ENCODE measurements at places on chromosomes 16 and 17.

DNA sequence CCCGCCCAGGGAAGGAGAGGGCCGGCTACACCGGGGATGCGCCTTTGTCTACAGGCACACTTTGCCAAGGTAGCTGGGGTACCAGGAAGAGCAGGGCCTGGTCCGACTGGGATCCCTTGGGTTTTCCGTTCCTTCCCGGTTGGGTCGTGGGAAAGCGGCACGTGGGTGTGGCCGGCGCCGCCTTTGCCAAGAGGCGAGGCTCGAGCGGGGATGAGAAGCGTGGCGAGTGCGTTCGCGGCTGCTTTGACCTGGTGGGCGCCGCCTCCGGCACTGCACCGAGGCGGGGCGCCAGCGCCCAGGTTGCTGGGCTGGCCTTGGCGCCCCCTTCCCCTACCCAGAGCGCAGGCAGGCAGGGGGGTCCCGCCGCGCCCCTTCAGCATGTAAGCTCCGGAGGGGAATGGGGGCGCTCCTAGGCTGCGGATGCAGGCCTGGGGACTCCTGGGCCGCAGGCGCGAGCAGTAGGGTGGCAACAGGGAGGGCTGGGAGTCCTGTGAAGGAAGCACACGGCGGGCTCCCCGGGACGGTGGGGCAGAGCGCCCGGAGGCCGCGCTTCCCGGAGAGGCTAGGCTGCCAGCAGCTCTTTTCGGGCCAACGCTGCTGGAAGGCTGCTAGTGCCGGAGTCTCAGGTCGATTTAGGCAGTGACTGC lies 2.0 kb downstream of the HAS3 start:
- DNase-seq, result no peak

- no peak for DNase-seq
Observed at GRCh38 chr17:37494401-37494831, 4.7 kb downstream of the DUSP14 start.

- no peak for DNase-seq
Observed at GRCh38 chr17:4604111-4604644, 19.8 kb downstream of the SMTNL2 start.

DNA sequence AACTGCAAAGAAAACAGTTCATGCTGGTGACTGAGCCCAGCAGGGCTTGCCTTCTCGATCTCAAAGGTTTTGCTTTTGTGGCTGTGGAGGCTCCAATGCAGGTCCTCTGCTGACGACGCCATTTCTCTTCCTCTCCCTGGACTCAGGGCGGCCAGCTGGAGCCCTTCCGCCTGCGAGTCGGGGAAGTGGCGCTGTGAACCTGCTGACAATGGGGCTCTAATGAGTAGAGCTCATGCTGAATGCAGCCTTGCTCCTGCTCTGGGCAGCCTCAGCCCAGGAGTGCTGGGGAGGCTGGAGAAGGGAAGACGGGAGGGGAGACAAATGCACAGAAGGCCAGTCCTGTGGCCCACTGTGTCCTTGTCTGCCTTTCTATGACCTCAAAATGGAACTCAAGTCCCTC lies 43.8 kb downstream of the VAC14 start:
- DNase-seq, result no peak

- no peak for DNase-seq
Observed at GRCh38 chr17:79743614-79744013, 12.9 kb downstream of the ENPP7 start.

- DNase-seq, result no peak
Observed at GRCh38 chr16:23371368-23371767, 69.3 kb downstream of the SCNN1B start.

- no peak for DNase-seq
Observed at GRCh38 chr16:82857693-82858365, 231.1 kb downstream of the CDH13 start.

DNA sequence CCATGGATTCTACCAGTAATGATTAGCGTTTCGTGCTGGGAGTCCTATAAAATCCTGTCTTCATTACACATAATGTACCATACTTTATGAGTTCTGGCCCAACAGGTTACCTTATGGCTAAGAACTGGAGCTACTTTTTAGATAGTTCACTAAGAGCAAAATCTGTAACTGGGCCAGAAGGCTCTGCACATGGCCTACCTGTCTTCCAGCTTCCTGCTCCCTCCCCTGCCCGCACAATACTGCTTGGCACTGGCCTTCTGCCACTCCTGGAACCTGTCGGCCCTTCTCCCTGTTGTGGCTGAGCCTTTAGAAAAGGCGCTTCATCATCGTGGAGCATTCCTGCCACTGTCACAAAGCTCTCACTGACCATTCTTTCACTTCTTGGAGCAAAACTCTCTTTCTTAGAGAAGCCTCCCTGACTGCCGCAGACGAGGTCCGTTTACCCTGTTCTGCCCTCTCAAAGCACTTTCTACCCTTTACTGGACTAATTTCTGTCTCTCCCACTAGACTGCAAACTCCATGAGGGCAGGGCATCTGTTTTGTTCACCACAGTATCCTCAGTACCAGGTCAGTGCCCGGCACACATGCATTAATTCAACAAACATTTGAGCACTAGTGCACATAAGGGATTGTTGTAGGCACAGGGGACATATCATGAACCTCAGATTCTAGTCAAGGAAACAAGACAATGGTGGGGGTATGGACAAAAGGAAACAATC lies 116.5 kb downstream of the PARN start:
- no peak for DNase-seq

- no peak for DNase-seq
Observed at GRCh38 chr16:2003827-2004641, 5.6 kb downstream of the ZNF598 start.

DNA sequence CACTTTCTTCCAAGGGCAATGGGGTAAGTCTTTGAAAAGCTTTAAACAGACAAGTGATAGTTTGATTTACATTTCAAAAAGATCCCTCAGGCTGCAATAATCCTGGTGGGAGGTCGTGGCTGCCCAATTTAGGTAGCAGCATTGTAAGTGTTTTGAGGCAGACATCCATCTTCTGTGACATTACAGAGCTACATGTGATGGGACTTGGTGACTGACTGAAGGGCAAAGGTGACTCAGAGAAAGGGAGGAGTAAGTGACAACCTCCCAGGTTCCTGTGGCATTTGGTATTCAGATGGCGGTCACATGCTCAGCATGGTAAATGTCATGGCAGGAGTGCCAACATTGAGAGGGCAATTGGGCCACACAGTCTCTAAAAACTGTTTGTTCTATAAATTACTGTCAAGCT lies 26.5 kb downstream of the STAT3 start:
- DNase-seq, result no peak

GRCh38 chr17:45146890-45147580 lies 1.2 kb upstream of the HEXIM1 start:
- DNase-seq, result no peak

DNA sequence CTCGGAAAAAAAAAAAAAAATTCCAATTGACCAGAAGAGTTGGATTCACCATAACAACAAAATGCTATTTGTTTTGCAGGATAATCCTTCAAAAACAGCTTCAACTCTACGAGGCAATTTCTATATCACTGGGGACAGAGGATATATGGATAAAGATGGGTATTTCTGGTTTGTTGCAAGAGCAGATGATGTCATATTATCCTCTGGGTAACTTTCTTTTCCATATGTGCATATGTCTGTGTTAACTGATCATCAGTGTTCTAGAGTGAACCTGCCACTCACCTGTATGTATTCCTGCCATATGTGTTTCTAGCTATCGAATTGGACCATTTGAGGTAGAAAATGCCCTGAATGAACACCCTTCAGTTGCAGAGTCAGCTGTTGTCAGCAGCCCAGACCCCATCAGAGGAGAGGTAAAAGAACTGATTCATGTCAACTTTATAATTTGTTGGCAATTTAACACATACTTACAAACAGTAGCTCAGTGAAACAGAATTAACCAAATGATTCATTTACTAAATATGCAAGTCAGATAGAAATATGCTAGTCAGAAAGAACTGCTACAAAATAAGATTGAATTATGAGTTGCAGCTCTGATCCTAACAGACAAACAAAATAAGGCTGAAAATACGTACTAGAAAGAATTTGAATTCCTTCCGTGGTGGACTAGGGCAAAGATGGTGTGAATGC lies 14.2 kb downstream of the ERI2 start:
- DNase-seq, result no peak

- DNase-seq, result no peak
Observed at GRCh38 chr16:82384949-82385348, 214.9 kb upstream of the MPHOSPH6 start.

DNA sequence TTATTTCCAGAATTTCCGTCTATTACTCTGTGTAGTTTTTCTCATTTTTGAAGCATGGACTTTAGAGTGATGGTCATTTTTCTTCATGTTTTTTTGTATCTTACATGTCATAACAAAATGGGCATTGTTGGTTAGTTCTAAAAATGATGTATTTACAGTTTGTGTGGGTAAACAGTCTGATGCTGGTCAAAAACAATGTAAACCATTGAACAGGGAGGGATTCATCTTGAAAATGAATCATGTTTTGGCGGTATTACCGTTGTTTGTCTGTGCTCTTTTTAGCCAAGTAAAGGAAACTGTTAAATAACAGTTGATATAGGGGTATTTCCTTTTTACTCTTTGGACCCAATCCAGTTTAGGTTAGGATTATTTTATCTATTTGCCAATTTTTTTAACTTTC lies 315.8 kb downstream of the BCAS3 start:
- no peak for DNase-seq

GRCh38 chr17:78971756-78972506 lies 7.8 kb downstream of the LGALS3BP start:
- DNase-seq, result no peak

DNA sequence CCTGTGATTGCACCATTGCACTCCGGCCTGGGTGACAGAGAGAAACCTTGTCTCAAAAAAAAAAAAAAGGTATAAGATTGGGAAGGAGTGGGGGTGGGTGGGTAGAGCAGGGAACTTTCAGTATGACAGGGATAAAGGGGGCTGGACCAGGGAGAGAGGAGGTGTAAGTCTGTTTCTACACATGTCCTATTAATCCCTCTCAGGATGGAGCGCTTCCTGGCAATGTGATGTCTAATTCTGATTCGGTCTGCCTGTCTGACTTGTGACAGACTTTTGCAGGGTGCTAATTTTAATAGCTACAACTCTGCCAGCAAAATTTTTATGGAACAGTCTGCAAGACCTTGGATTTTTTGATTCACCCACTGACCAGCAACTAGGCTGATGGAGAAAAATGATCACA lies 53.8 kb upstream of the SLC25A19 start:
- no peak for DNase-seq

- no peak for DNase-seq
Observed at GRCh38 chr16:3520413-3520812, 19.6 kb downstream of the CLUAP1 start.

GRCh38 chr17:19867079-19867328 lies 732 bp downstream of the ULK2 start:
- no peak for DNase-seq

GRCh38 chr16:54631782-54632181 lies 298.9 kb upstream of the IRX5 start:
- no peak for DNase-seq

DNA sequence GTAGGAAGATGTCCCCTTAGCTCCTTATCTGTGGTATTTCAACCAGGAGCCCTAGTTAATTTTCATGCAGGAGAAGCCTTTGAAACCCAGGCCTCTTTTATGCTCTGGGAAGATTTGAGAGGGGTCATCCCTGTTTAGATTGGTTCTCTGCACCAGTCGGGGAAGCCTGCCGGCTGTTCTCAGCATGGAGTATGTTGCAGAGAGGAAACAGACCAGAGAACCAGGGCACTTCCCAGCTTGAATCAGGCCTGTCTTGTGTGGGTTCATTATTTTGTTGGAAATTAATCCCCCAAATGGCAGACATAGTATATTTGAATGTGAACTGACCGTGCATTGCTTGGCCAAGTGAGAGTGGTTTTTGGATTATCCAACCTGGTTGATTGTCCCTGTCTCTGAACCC lies 1082.1 kb upstream of the RBFOX1 start:
- DNase-seq, result no peak

DNA sequence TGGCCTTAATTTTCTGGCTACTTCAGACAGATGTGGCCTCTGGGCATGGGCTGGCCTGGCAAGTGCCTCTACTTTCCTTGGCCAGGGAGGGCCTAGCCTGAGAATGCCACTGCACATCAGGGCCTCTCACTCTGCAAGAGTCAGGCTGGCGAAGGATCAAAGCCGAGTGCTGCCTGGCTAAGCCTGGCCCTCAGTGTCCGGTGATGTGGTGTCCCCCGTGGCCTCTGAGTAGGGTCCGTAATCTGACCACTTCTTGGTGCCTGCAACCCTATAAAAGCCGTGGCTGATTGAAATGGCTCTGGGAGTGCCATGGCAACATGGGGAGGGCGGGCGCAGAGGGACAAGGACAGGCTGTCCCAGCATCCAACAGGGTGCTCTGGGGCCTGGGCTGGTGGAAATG lies 30.2 kb downstream of the TBX4 start:
- DNase-seq, result no peak

DNA sequence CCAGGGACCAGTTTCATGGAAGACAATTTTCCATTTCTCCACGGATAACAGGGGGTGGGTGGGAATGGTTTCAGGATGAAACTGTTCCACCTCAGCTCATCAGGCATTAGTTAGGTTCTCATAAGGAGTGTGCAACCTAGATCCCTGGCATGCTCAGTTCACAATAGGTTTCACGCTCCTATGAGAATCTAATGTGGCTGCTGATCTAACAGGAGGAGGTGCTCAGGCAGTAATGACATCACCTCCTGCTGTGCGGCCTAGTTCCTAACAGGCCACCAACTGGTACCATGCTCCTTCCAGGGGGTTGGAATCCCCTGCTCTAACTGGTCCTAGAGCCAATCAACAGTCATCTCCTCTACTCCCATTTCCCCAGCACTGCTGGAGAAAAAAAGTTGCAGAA lies 19.9 kb downstream of the TEX14 start:
- DNase-seq, result no peak

GRCh38 chr17:19013806-19014627 lies 9.5 kb upstream of the FAM83G start:
- DNase-seq, result no peak

- no peak for DNase-seq
Observed at GRCh38 chr16:81626181-81626674, 152.9 kb upstream of the PLCG2 start.

- no peak for DNase-seq
Observed at GRCh38 chr16:67547423-67548264, 14.7 kb upstream of the CTCF start.

DNA sequence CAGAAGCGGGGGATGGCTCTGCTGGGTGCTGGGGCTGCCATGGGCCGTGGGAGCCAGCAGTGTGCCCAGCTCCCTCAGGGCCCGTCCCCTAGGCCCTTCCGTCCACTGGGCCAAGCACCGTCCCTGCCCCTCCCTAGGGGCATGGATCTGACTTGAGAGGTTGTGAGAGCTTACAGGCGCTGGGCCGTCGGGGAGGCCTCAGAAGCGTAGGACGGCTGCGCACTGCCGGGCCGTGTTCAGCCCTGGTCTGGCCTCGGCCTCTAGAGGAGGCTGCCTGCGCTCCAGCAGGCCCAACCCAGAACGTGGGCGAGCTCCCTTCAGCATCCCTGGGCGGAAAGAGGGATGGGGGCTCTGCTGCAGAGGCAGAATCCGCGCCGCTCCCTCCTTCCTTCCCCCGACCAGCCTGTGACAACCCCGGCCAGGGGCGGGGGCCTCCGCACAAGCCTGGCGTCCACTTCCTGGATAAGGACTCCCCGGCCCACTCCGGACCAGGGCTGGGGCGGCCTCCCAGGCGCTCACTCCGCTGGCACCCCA lies 685 bp upstream of the MPG start:
- no peak for DNase-seq

GRCh38 chr16:85651629-85652430 lies 36.9 kb downstream of the GINS2 start:
- DNase-seq, result no peak

GRCh38 chr16:10655415-10655977 lies 39.2 kb downstream of the TEKT5 start:
- DNase-seq, result no peak

All from SIG-M5 (cell line).